IPS DF 19.7 (cell line): ENCODE measurements at places on chromosomes 6 and 20.

GRCh38 chr20:6884114-6884513 is 116.6 kb downstream of the BMP2 start:
- no peak for DNase-seq

GRCh38 chr6:158843751-158844683 is 24.8 kb upstream of the EZR start:
- DNase-seq: no peak

DNA sequence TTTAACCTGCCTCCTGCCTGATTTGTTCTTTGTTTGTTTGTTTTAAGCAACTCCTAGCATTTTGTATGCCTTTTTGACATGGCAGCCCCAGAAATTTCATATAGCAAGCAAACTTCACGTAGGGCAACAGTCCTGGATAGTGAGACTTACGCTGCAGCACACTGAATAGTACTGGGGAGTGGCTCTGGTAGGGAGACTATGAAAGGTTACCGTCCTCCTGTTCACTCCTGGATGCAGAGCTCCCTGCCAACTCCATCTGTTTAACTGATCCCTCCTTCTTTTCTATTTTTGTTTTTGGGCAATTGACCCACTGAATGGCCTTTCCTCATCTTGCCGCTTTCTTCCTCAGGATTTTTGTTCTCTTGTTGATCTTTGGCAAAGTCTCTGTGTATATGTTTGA is 44.5 kb upstream of the BMP6 start:
- DNase-seq: no peak

DNA sequence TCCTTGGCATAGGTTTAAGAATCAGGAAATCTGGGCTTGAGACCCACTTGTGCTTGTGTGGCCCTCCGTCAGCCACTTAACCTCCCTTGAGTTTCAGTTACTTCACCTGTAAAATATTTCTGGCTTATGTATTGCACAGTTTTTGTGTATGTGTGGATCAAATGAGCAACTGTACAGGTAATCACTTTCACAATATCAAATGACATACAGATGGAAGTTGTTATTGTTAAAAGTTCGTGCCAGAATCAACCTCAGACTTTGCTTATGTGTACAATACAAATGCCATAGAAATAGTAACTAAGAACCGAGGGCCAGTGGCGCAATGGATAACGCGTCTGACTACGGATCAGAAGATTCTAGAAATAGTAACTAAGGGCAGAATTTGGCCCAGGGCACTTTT is 65.6 kb upstream of the KIF13A start:
- DNase-seq: no peak

GRCh38 chr20:40414843-40415615 is 274.0 kb downstream of the MAFB start:
- DNase-seq: no peak

GRCh38 chr20:52207020-52207810 is 15.6 kb upstream of the ZFP64 start:
- DNase-seq: no peak

GRCh38 chr6:123616942-123617341 is 19.8 kb downstream of the TRDN start:
- DNase-seq: no peak

- peak; percentile 61 for DNase-seq
Observed at GRCh38 chr6:106085984-106086813, at the start of gene PRDM1. PRDM1 (plus strand) TSS chr6:106086336; CDS start chr6:106086554, 218 bp downstream.

GRCh38 chr6:139494376-139494990 is 120.0 kb upstream of the CITED2 start:
- no peak for DNase-seq

GRCh38 chr6:137099689-137100403 is 55.1 kb upstream of the IL20RA start:
- DNase-seq: no peak

- DNase-seq: no peak
Observed at GRCh38 chr6:14232889-14233288, 115.3 kb downstream of the CD83 start.

- no peak for DNase-seq
Observed at GRCh38 chr6:22239261-22239921, 57.4 kb downstream of the PRL start.
